Putamen (tissue), 1 donor: ENCODE measurements at places on chromosomes 11 and 22.
A peak's percentile ranks its signal among the peaks of the same experiment; 100 is the strongest.

- no peak for DNase-seq
Measured at GRCh38 chr11:108524422-108524821, 26.2 kb upstream of the POGLUT3 start.

DNA sequence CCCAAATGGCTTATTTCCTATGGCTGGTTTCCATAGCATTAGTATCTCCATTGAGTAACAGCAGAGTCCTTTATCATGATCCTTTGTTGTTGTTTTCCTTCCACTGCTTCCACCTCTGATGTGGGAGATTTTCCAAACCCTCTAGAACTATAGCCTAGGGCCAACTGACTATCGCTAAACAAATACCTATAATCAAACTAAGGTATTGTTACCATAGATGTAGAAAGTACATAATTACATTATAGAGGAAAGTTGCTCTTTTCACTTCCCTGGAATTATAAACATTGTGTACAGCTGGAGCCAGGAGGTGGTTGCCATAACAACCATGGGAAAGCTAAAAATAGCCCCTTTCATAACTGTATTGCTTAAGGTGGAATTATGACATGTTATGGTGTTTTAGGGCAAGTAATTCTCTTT lies 47.0 kb upstream of the ALKBH3 start:
- peak; percentile 18 for DNase-seq

- DNase-seq: no peak
Measured at GRCh38 chr22:42814215-42814614, 42.9 kb downstream of the ARFGAP3 start.

GRCh38 chr11:111605681-111606080 lies 3.4 kb downstream of the SIK2 start:
- DNase-seq: no peak

DNA sequence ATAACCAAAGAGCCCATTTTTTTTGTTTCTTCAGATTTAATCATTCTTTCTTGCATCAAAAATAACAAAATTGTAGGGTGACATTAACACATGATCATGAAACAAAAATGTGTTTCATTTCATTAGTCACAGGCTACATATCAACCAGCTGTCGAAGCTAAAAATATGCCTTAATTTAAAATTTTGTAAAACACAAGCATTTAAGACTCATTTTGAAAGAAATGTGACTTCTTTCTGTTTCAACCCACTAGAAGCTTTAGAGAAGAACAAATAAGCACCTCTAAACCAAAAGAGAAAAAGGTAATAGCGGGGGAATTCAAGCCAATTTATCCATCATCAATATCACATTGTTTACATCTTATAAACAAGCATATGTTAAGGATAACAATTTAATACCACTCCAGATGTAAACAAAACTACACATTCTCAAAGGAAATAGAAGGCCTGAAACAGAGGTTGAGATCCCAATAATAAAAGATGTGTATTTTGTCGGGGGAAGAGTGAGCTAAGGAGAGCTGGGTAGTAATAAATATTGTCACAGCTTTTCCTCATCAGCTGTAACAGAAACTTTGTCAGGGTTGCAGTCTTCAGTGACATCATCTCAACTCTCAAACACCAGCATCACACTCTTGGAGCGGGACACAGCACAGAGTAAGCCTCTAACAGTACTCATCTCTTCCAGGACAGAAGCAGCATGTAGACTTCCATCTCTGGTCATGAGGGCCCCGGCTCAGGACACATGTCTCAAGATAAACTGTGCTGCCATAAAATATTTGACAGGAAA lies 42.0 kb downstream of the ALG9 start:
- DNase-seq: no peak

DNA sequence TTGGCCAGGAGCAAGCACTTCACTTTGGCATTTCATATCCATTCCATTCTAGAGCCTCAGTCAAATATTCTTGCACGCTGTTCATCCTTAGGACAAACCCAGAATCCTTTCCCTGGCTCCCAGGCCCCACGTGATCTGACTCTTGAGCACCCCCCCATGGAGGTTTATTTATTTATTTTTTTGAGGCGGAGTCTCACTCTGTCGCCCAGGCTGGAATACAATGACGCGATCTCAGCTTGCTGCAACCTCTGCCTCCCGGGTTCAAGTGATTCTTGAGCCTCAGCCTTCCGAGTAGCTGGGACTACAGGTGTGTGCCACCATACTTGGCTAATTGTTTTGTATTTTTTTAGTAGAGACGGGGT lies 12.7 kb upstream of the TSGA10IP start:
- no peak for DNase-seq

DNA sequence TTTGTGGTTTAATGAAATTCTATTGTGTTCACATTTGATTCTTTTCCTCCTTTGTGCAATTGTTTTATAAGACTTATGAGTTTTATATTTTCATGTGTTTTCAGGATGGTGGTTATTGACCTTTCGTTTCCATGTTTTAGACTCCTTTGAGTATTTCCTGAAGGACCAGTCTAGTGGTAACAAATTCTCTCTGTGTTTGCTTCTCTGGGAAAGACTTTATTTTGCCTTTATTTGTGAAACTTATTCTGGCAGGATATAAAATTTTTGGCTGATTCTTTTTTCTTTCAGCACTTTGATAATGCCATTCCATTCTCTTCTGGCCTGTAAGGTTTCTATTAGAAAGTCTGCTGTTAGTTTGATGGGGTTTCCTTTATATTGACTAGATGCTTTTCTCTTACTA lies 83.5 kb downstream of the ACER3 start:
- DNase-seq: no peak

GRCh38 chr11:37755521-37755920 lies 1157.5 kb upstream of the RAG2 start:
- DNase-seq: no peak

- no peak for DNase-seq
Measured at GRCh38 chr11:86062719-86063118, 6.2 kb downstream of the PICALM start.

DNA sequence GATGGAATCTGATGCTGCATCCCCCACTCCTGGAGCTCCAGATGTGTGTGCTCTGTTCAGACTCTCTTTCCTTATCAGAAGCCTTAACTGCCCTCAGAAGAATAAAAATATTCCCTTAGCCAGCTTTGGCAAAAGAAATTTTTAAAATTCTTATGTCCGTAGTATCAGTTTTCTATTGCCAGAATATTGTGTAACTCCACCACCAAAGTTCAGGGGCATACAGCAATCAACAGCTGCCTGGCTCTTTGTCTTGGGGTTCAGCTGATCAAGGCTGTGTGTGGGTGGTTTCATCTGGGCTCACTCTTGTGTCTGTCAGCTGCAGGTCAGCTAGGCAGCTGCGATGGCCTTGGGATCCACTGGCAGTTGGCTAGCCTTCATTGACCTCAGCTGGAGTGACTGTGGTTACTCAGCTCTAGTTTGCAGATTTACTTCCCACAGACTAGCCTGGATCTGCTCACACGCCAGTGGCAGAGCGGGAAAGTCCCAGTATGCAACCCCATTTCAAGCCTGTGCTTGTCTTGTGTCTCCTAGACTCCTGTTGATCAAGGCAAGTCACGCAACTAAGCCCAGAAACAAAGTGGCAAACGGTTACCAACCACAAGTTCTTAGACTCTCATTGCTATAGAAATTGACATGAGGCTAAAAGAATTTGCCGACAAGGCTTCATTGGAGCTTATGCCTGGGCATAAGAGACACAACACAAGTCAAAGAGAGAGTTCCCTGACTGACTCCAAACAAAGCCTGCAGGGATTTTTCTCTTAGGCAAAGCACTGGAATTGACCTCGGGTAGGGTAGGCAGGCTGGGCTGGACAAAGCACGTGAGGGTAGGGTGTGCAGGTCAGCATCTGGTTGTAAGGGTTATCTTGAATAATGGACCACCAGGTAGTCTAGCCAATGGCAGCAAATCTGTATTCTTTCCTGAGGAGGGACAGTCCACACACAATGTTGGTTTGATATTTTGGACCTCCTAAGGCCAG lies 7.5 kb downstream of the TMEM138 start:
- DNase-seq: no peak

DNA sequence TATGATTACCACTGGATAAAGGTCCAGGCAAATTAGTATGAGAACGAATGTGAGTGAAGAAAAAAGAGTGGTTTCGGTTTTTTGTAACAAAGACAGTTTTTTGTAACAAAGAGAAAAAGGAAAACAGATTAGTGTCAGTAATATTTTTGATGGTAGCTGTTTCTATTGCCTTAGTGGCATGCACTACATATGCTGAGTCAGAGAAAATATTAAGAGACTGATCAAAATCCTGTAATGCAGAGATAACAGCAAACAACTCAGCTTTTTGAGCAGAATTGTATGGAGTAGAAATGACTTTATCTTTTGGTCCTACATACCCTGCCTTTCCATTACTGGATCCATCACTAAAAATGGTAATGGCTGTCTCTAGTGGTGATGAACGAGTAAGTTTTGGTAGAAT lies 22.7 kb upstream of the MTNR1B start:
- DNase-seq: no peak
